Activated T-helper 2 cell treated with anti-CD3 and anti-CD28 coated beads, Interferon-gamma antibody, Interleukin-2, Interleukin-4, amounts not matched to agents 10 μg/mL and 5 μg/mL and 100 μg/mL, durations not matched to agents 14 hours and 24 hours and 36 hours (primary cell): ENCODE measurements at places on chromosomes 13 and 19. TPM values are rescaled to one million over a fixed set of nuclear protein-coding genes. Genes with fewer than 3 reads are reported as not detected.

- no peak for DNase-seq
Measured at GRCh38 chr13:78787190-78787589, 128.2 kb upstream of the OBI1 start.

DNA sequence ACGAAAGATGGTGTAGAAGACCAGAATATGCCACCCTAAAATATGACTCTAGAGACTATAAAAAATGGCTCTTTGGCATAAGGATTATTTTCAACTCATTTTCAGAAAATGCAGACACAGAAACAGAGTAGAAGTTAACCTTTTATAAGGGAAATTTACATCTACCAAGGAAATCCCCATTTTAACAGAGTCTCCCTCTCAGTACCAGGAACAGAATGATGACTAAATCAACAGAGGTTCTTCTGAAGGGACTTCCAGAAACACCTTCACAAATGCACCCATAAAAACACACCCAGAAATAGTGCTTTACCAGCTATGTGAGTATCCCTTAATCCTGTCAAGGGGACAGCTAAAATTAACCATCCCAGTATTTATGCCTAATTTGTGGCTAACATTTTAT lies 29.1 kb downstream of the PLPP2 start:
- DNase-seq = no peak

PALM gene
- not detected in 2 replicates for total RNA-seq

FGF9 gene
- total RNA-seq = 0.39 and 0.60 TPM in 2 replicates

LGALS7B gene
- not detected in 2 replicates for total RNA-seq

ZIC5 gene
- not detected in 2 replicates for total RNA-seq

PSG7 gene
- total RNA-seq = not detected in 2 replicates

PRR36 gene
- 0.05 TPM in 1 of 2 replicates, not detected in the other for total RNA-seq

- no peak for DNase-seq
Measured at GRCh38 chr19:29266603-29267002, 53.7 kb upstream of the UQCRFS1 start.

ZNF681 gene
- total RNA-seq = 3.1 and 3.5 TPM in 2 replicates

GRCh38 chr19:15468675-15469512 lies 4.5 kb upstream of the RASAL3 start:
- no peak for DNase-seq

DNA sequence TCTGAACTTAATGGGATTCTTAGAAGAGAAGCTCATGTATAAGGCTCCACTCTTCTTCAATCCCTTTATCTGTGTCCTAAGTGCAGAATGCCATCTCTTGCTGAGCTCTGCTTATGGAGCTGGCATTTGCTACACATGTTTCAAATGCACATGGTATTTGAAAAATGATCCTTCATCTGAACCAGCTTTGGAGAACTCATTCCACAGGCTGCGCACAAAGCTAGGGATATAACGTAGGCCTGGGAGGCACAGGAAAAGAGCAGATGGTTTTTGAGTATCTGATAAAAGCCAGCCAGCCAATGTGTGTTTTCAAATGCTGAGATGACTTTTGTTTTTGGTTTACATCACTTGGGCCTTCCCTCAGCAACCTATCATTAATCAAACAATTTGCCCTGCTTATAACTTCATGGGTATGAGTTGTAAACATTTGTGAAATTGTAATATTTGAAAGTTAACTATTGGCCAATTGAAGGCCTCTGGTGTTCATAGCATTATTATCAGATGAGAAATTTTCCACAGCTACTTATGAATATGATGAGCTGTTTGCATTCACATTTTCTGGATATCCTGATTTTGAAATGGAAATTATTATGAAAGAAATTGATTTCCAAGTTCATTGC lies 729.0 kb downstream of the FGF9 start:
- DNase-seq = no peak

DNA sequence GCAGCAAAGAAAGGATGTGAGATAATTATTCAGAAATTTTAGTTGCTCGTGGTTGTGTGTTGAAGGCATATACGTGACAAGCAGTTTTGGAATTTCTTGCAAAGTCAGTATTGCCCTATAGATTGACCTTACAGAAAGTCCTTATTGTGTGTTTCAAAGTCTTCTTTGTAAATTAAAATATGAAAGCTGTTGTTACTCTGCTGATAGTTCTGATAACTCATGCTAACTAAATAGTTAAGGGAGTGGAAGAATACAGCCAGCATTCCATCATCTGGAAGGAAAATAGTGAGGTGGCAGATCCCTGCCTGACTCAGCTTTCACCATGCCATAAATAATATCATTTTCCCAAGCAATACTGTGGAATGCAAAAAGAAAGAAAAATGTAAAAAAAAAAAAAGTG lies 27.2 kb downstream of the WASF3 start:
- no peak for DNase-seq

SLC7A10 gene
- total RNA-seq = not detected in 2 replicates

ZNF611 gene
- 15.6 and 17.3 TPM in 2 replicates for total RNA-seq

PLA2G4C gene
- 11.3 and 11.4 TPM in 2 replicates for total RNA-seq

GRCh38 chr13:27375686-27376326 lies 48.6 kb upstream of the GTF3A start:
- DNase-seq = peak; percentile 31

GRCh38 chr13:28045861-28046260 lies 54.5 kb downstream of the FLT3 start:
- no peak for DNase-seq

- no peak for DNase-seq
Measured at GRCh38 chr19:31913103-31913661, 432.2 kb upstream of the ZNF507 start.

DNA sequence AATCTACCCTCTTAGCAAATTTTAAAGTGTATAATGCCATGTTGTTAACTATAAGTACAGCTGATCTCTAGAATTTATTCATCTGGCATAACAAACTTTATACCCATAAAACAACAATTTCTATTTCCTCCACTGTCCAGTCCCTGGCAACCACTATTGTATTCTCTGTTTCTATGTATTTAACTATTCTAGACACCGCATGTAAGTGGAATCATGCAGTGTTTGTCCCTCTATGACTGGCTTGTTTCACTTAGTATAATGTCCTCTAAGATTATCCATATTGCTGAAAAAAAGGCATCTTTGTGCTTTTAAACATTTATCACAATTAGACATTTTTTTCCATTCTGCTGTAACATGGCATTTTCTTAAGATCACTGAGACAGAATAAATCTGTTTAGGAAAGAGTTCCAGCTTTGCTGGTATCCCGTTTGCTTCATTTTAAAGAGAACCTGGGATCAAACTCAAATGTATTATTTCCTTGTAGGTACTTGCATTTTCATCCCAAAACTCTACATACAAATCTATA lies 1191.0 kb downstream of the SLITRK5 start:
- DNase-seq = no peak

DNA sequence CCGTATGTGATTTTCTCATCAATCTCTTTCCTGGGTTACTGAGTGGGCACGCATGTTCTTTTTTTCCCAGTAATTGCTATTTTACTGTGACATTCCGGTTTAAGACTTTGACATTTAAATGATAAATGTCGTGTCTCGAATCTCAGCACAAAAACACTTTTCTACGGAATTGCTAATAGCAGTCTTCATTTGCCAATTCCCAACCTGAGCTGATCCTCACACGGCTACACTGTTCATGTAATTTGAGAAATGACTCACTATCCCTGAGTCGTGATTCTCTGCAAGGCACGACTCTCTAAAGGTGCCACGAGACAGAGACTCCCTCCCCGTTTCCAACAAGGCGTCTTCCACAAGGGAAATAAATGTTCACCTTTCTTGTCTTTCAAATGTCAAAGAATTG lies 88.7 kb upstream of the USP29 start:
- DNase-seq = no peak

EBI3 gene
- total RNA-seq = 47.0 and 55.4 TPM in 2 replicates

DNA sequence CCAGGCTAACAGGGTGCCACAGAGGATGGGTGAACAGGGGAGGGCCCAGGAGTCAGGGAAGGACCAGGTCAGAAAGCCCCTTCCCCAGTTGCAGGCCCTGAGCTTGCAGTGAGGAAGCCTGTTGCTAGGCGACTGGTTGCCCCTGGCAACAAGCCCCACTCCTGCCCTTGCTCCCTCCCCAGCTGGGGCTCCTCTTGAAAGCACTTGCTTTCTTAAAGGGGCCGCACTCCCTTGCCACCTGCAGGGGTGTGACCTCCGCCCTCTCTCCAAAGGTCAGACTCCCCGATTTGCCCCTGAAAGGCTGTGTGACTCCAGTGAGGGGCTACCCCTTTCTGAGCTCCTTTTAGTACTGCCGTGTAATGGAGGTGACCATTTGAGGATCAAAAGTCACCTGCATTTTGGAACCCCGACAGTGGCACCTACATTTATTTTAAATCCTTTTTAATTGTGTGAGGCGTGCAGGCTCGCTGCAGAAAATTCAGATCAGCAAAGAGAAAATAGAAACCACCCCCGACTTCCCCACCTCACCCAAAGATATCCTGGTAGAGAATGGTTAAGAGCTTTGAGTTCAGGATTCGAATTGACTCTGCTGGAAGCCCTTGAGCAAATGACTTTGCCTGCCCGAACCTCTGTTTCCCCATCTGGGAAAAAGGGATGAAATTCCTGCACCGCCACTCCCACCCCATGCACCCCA lies 4.8 kb downstream of the FCHO1 start:
- DNase-seq = no peak

DNA sequence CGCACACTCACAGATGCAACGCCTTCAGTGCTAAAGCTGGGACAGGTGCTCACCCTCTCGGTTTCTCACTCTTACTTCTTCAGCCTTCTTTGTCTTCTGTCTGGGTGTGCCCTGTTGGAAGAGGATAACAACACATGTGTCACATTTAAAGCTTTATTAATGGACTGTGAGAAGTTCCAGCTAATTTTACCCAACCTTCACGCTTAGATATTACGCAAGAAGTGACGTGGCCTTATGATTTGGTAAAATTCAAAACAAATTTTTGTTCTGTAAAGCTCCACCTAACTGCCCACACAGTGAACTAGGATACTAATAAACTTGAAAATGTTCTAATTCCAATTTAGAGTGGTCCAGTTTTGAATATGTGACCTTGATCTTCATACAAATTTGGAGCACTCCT lies 66.7 kb upstream of the LRCH1 start:
- DNase-seq = no peak

GRCh38 chr13:98961503-98962105 lies 16.3 kb downstream of the DOCK9 start:
- DNase-seq = no peak

DNA sequence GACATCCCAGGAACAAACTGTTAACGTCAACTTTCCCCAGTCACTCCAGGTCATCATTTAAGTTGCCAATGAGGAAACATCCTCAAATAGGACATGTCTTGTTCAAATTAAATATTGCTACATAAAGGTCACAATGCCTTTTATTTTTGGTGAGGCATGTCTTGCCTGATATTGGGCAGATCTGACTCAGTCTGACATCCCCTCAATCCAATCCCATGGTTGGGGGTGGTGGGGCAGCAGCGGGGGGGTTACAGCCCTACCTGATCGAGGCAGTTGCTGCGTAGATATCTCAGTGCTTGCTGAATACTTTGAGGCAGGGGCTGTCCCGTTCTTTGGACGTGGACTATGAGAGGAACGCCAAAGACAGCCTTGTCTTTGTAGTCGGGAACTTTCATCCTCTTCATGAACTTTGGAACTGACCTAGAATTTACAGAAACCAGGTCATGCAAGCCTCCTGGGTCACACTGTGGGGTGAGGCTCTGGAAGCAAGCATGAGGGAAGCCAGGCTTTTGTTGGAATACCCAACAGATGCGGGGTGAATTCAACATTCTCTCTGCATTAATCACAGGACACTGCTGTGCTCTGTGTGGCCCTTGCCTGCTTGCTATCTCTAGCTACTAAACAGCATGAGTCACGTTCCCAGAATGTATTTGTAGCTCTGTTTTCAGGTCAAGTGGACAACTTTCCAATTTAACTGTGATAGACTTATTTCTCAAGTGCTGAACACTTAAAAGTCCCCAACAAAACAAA lies 109.8 kb downstream of the KL start:
- no peak for DNase-seq

GRCh38 chr13:47046706-47047105 lies 149.9 kb upstream of the HTR2A start:
- no peak for DNase-seq

DNA sequence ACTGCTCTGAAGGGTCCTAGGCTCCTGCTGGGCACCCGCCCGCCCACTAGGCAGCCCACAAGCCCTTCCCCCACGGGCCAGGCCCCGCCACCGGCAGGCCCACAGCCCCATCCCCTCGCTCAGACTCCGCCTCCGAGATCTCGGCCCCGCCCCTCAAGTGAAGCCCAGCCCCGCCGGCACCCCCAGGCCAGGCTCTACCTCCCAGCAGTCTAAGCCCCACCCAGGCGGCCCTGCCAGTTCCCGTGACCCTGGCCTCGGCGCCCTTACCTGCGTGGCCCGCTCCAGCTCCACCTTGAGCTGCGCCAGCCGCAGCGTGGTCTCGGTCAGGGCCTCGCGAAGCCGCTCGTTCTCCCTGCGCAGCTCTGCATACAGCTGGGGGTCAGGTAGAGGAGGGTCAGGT lies 16.3 kb downstream of the EPS8L1 start:
- no peak for DNase-seq

IL4I1 gene
- 42.3 and 42.4 TPM in 2 replicates for total RNA-seq

DNA sequence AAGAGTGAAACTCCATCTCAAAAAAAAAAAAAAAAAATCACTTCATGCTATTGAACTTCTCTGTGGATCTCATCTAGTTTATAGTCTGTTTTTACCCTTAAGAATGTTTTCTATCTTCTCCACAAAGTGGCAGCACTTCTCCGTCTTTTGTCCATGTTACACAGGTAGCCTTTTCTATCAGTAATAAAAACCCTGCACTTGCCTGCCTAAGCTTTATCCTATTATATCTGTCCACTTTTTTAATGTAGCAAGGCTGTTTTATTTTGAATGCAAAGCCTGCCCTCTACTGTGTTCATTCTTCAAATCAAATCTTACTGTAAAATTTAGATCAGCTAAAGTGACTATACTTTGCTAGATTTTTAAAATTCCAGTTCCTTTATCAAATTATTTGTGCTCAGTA lies 124.0 kb downstream of the STOML3 start:
- DNase-seq = no peak

CDC34 gene
- total RNA-seq = 53.7 and 55.7 TPM in 2 replicates

CDX2 gene
- not detected in 2 replicates for total RNA-seq

ABCC4 gene
- 19.3 and 19.6 TPM in 2 replicates for total RNA-seq

DNA sequence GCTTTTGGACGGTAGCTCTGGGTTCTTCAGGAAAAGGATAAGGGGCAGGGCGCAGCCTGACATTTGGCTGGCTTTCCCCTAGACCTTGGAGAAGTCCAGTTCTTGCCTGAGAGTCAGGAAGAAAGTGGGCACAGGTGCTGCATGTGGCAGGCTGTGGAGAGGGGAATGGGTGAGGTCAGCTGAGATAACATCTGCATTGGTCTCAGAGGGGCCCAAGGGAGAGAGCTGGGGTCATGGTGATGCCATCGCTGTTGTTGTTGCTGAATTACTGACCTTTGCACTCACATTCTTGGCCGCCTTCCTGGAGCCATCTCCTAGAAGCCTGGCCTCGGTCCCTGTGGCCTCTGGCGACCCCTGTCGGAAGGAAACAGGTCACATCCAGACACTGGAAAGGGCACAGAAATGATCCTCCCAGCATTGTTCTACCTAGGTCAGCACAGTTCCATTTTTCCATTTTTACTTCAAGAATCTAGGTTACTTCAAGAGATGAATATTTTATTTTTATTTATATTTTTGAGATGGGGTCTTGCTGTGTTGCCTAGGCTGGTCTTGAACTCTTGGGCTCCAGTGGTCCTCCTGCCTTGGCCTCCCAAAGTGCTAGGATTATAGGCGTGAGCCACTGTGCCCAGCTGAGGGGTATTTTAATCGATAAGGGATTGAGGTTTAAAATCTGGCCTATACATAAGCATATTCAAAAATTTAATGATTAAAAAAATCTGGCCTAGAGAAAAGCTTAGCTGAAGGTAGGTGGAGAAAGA lies 6.5 kb upstream of the LIPE start:
- DNase-seq = peak; percentile 38

CGB7 gene
- not detected in 2 replicates for total RNA-seq

RAVER1 gene
- total RNA-seq = 90.3 and 91.1 TPM in 2 replicates

GRCh38 chr13:37076818-37077217 lies 17.3 kb upstream of the SUPT20H start:
- no peak for DNase-seq
